ENCODE measurements at places on chromosomes 6 and 20. TPM values are rescaled to one million over a fixed set of nuclear protein-coding genes. Genes with fewer than 3 reads are reported as not detected.

APCDD1L gene
- total RNA-seq = not detected

CLIC5 gene
- total RNA-seq = 10.9 TPM

DNA sequence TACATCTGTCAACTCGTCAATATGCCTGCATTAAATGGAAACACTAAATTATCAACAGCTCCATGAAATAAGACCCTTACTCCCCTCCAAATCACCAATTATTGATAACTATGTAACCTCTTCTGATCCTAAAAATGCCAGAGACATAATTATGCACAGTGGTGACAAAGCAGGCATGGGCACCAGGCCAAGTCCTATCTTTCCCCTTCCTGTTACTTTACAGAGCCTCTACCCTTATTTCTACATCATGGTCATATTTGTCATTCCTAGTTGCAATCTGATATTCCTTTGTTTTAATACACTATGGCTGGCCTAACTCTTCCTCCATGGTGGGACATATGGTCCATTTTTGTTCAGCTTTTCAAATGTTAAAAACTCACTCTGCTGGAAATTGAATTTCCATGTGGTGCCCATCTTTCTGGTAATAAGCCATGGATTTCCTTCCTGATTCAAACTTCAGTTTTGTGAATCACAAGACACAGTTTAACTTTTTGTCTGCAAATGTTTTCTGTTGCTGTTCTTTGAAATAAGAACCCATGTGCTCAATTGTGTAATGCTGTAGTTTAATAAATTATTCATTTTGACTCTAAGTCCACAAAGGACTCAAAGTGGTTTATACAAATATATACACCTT lies 41.8 kb upstream of the ARFGEF2 start:
- DNase-seq = no peak

TRIM40 gene
- not detected for total RNA-seq

RAET1E gene
- total RNA-seq = 0.28 TPM

CRISP3 gene
- 0.80 TPM for total RNA-seq

DNA sequence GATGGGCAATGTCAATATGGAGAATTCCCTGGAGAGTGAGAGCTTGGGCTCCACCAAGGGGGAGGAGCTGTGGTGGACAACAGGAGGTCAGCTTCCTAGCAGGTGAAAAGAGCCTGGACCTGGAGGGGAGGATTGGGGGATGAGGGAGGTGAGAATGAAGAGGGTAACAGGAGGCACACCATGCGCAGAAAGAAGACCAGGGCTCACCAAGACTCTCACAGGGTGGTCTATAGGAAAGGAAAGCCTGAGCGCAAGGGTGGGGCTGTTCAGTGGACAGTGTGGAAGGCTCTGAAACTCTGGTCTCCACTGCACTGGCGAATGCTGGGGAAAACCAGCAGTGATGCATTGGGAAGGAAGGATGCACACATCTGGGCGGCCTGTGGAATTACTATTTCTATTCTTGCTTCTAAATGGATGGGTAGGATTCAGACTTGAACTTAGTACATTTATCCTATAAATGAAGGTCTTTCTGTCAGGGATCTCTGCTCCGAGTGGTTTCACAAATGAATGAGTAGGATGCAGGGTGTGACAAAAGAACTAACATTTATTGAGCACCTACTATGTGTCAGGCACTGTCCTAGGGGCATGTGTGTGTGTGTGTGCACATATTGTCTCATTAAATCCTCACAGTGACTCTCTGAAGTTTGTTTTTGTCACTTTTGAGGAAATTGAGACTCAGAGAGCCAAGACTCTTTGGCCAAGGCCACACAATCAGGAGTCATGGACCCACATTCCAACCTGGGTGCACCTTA lies 152.7 kb downstream of the CD83 start:
- DNase-seq = no peak

All from endothelial cell (in vitro differentiated cells).